Natural killer cell (primary cell): ENCODE measurements at places on chromosomes 16 and 17. TPM values are rescaled to one million over a fixed set of nuclear protein-coding genes. Genes with fewer than 3 reads are reported as not detected.

The NT5M gene
- total RNA-seq, result 4.4 TPM

The ASB16 gene
- not detected for total RNA-seq

The CCL22 gene
- 0.14 TPM for total RNA-seq

The SP2 gene
- 44.1 TPM for total RNA-seq

The CTRL gene
- 17.2 TPM for total RNA-seq

The CYLD gene
- 236 TPM for total RNA-seq

The DNAAF8 gene
- total RNA-seq, result not detected

The C16orf96 gene
- 0.43 TPM for total RNA-seq

The IL21R gene
- total RNA-seq, result 24.3 TPM

The GJD3 gene
- not detected for total RNA-seq

The TBC1D3 gene
- total RNA-seq, result not detected

The ERN2 gene
- total RNA-seq, result not detected

The GNG13 gene
- total RNA-seq, result not detected

The RAB40C gene
- 20.0 TPM for total RNA-seq

The CYGB gene
- total RNA-seq, result 0.16 TPM

GRCh38 chr16:49521734-49522325, 148.2 kb downstream of the C16orf78 start:
- DNase-seq, result no peak

GRCh38 chr17:82952019-82952418, 112.2 kb upstream of the ZNF750 start:
- no peak for DNase-seq

DNA sequence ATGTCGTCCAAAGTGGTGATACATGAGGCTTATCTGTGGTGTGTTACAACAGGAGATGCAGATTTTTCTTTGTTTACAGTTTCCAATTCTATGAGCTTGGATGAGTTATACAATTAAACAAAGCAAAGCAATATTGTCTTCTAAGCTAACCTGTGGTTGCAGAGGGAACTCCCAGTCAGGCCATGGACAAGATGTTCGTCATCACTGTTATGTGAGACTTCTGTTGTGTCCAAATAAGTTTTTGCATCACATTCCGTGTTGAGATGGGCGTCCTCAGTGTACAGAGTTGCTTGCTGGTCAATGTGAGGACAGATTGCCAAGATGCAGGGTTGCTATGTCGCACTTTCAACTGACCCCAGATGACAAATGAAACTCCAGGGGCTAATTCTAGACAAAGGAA, 189.3 kb downstream of the IRF8 start:
- DNase-seq, result no peak

GRCh38 chr17:67559381-67559966, 158.3 kb upstream of the NOL11 start:
- no peak for DNase-seq

- no peak for DNase-seq
Measured at GRCh38 chr16:85640585-85640984, 27.5 kb downstream of the GSE1 start.

GRCh38 chr16:29848420-29849297, 14.4 kb downstream of the CDIPT start:
- peak; percentile 89 for DNase-seq

- DNase-seq, result no peak
Measured at GRCh38 chr17:27315796-27316465, 22.0 kb downstream of the WSB1 start.

GRCh38 chr16:2532494-2533141, 1.4 kb upstream of the CEMP1 start:
- DNase-seq, result peak; percentile 87

GRCh38 chr17:40122136-40122998, 596 bp downstream of the MSL1 start:
- peak; percentile 55 for DNase-seq

DNA sequence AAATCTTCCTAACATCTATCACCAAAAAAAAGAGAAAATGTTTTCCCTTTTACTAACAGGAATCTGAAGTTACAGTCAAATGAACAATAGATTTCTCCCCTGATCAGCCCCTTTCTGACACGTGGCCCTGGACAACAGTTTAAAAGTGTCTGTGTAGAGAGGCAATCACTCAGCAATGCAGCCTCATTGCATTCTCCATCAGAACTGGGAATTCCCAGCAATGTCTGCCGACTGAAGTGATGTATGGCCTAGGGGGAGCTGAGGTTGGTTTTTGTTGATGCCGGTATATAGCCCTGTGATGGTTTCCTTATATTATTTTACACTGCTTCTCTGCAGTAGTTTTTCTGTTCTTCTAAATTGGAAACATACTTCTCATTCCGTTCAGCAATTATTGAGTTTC, 904.3 kb upstream of the CDH8 start:
- DNase-seq, result no peak

DNA sequence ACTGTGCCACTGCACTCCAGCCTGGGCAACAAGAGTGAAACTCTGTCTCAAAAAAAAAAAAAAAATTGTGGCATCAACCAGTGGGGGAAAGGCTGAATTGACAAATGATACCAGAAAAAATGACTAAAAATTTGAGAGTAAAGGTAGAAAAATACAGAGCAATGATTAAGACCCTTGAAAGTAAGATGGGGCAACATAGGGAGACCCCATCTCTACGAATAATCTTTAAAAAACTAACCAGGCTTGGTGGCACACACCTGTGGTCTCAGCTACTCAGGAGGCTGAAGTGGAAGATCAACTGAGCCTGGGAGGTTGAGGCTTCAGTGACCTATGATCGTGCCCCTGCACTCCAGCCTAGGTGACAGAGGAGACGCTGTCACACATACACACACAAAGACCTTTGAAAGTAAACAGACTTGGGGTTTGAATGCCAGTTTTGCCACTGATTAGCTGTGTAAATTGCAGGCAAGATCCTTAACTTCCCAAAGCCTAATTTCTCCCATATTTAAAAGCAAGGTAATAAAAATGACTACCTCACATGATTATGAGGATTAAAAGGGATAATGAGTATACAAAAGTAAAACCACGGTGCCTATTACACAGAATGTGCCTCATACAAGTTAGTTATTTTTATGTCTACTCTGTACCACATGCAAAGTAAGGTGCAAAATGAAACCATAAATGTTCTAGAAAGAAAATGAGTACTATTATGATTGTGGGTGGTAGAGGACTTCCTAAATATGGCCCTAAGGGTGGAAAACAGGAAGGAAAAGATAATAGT, 21.7 kb upstream of the PAFAH1B1 start:
- no peak for DNase-seq

DNA sequence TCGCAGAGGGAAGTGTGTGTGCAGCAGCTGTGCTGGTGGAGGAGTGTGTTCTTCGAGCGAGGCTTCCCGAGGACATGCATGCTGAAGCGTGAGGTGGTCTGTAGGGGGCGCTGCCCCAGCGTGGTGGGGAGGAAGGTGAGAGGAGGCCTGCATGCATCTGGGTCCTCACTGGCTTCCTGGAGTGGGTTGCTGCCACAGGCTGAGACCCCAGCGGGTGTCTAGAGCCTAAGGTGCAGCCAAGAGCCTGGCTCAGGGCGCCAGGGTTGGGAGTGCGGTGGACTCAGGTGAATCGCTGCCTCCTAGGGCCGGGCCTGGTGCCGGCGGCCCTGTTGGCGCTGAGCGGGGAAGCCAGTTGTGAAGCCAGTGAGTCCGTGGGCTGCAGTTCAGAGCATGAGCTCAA, 7.5 kb upstream of the HSD3B7 start:
- peak; percentile 44 for DNase-seq

DNA sequence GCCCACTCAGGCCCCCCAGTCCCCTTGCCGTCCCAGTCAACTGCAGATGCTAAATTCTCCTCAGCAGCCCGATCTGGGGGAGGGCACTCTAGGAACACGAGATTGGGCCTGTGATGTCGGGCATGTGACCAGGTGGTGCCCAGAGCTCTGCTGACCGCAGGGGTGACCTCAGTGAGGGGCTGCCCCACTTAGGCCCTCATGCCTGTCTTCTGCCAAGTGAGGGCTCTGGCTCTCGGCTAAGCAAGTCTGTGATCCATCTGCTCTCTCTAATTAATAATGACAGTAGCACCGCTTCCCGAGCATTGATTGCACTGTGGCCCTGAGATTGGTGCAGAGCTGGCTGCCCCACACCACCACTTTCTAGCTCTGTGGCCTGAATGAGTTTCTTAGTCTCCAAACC, 138.8 kb downstream of the MRM1 start:
- no peak for DNase-seq

- no peak for DNase-seq
Measured at GRCh38 chr16:83722456-83723183, 85.2 kb upstream of the HSBP1 start.

GRCh38 chr17:17902877-17903276, 66.1 kb upstream of the SREBF1 start:
- DNase-seq, result no peak

GRCh38 chr17:46862949-46863348, 11.6 kb downstream of the WNT9B start:
- DNase-seq, result no peak

DNA sequence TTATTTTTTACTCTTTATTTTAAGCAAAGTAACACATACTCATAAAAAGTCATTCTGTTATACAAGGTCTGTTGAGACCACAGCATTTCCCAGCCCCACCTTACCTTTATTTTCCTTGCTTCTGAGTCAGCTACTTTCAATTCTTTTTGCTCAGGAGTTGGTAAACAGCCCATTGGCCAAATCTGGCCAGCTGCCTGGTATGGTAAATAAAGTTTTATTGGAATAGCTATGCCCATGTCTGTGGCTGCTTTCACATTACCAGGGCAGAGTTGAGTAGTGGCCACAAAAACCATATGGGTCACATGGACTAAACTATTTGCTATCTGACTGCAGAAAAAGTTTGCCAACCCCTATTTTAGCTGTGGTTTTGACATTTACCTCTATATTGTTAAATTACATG, 3.4 kb upstream of the NSRP1 start:
- no peak for DNase-seq

GRCh38 chr17:74201250-74201649, 2.2 kb upstream of the RPL38 start:
- no peak for DNase-seq

- DNase-seq, result no peak
Measured at GRCh38 chr17:57872536-57872935, 22.7 kb upstream of the MRPS23 start.

- peak; percentile 6 for DNase-seq
Measured at GRCh38 chr17:44355642-44356099, 8.0 kb downstream of the FAM171A2 start.

- DNase-seq, result no peak
Measured at GRCh38 chr16:12655537-12655936, 148.2 kb downstream of the CPPED1 start.

DNA sequence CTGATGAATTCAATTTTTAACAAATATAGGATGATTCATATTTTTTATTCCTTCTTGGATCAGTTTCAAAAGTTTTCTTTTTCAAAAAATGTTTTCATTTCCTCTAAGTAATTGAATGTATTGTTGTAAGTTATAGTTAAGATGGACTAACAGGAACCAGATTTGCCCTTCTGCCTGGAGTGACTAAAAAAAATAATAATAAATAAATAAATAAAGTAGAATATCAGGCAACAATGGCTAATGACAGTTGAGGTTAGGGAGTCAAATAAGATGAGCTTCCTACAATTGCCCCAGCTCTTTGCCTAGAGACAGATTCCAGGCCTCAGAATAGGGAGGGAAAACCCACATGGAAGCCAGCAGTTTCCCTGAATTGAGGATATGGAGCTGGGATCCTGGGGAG, 73.7 kb upstream of the MSI2 start:
- no peak for DNase-seq

- no peak for DNase-seq
Measured at GRCh38 chr17:78785011-78785662, 3.1 kb upstream of the CYTH1 start.
